ENCODE measurements at places on chromosomes 1 and 21.

GRCh38 chr1:182624577-182624976 lies 20.4 kb upstream of the RGS16 start:
- no peak for DNase-seq

- DNase-seq, result no peak
Observed at GRCh38 chr1:56495538-56495937, 83.8 kb downstream of the PLPP3 start.

GRCh38 chr1:234608911-234609690 lies 877 bp downstream of the IRF2BP2 start:
- no peak for DNase-seq

- DNase-seq, result no peak
Observed at GRCh38 chr1:108199201-108199691, 897 bp downstream of the SLC25A24 start.

GRCh38 chr1:25095635-25096200 lies 136.6 kb downstream of the SYF2 start:
- no peak for DNase-seq

DNA sequence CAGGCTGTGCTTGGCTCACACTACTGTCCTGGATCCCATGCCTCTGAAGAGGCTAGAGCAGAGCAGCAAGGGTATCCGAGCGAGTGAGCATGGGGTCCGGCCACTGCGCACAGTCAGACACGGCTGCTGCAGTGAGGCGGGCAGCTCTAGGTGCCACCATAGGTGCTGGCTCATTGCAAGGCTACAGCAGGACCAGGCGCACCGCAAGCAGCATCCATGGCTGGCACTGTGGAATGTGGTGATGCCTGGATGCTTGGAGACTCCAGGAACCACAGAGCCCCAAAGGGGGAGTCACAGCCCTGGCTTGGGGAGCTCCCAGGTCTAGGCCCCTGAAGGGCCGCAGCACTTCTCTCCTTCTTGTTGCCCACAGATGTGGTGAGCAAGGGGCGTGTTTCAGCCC lies 47.2 kb downstream of the ATP6V1G3 start:
- DNase-seq, result no peak

DNA sequence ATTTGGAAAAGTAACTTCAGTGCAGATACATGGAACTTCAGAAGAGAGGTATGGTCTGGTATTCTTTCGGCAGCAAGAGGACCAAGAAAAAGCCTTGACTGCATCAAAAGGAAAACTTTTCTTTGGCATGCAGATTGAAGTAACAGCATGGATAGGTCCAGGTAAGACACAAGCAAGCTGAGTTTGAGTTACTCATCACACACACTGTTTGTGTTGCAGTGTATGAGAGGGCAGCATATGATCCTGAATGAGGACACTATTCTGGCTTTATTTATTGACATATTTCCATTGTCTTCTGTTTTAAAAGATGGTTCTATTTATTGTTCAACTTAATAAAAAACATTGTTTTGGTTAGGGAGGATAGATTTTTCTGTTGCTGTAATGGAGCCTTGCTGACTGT lies 63.6 kb downstream of the SPEN start:
- no peak for DNase-seq

- DNase-seq, result no peak
Observed at GRCh38 chr1:239617731-239618130, 231.4 kb downstream of the CHRM3 start.

DNA sequence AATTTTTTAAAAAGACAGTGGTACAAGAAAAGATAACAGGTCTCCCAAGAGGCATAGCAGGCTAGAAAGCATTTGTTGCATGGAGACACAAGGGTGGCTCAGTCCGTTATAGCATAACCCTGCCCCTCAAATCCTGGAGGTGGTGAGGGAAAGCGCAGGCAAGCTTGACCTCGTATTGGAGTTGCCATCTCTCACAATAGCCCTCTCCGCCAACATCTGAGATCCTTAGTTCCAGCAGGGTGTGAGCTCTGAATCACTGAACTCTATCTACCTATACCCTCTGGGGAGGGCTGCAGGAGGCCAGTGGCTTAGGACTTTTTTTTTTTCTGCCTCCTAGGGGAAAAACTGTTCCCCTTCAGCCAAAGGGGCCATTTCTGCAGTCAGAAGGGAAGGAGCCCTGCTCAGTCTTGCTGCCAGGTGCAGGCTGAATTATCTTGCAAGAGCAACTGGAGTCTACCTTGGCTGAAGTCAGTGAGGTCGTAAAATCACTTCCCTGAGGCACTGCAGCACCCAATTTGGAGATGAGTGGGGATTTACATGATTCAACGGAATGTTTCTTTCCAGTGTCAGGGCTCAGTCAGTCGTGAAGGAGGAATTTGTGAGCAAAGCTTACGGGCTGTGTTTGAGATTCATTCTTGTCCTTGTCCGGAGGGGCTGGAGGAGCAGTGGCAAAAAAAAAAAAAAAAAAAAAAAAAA lies 17.2 kb upstream of the C8A start:
- no peak for DNase-seq

DNA sequence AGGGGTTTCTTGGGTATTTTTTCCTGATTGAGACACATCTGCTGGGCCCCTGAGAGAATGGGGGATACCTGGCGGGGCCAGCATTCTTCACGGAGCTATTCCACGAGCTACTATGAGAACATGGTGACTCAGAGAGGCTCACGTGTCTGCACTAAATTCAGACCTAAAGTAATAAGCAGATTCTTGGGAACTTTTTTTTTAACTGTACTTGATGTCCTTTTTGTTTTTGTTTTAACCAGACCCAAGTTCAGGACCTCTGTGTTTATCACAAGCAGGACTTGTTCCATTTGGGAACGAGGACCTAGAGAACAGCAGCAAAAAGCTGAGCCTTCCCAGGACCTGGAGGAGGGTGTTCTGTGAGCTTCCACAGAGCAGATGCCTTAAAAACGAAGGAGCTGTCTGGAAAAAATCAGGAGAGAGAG lies 44.0 kb downstream of the EVA1C start:
- DNase-seq, result no peak

DNA sequence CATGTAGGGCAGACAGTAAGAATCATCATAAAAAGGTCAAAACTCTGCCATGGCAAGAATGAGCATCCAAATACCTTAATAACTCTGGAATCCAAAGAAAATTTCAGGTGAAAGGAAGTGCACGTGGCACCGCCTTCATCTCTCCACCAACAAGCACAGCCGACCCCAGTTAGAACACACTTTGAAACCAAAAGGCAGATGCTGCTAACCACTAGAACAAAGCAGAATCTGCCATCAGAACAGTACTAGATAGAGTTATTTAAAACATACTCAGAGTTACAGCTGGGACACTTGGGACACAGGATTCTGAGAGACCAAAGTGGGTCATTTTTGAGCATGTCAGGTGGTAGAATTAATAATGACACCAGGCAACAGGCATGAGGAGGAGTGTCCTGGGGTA lies 106.7 kb upstream of the SOD1 start:
- DNase-seq, result no peak

- DNase-seq, result no peak
Observed at GRCh38 chr1:224205438-224205840, 22.4 kb downstream of the DEGS1 start.

DNA sequence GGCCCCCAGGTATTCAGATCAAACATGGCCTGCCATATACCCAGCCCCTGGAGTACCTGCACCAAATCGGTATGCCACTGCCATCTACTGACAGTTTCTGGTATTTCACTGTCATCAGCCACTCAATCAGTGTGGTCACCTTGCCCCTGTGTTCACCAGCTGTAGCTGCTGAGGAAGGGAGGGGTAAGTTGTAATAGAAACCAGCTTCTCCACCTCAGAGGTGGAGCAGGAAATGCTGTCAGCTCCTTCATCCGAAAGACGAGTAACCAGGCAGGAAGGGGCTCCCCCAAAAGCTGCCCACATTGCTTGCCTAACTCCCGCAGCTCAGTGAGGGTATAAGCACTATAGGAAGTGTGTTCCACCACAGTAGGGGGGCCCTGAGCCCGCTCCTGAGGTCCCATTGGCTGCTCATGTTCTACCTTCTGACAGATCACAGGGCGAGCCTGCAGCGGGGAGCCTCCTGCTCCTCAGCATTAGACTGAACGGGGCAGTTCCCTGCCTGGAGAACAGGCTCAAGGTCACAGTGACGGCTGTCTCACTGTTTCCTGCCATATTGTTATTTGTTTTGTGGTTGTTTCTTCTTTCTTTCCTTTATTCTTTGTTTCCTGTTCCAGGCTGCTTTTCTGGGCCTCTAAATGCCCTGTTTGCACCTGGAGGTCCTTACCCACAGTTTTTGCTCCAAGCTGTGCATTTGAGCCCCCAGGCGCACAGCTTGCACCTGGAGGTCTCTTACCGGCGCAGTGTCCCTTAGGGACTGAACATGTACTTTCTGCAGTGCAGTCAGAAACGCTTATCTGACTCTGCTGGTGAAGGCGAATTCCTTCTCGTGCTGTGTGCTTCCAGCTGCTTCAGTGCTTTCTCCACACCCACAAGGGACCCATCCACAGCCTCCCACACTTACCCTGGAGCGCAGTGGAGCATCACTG lies 1638.3 kb downstream of the MRPL39 start:
- DNase-seq, result no peak

GRCh38 chr1:177600936-177601335 lies 368.9 kb downstream of the SEC16B start:
- no peak for DNase-seq

GRCh38 chr1:119968068-119968492 lies 71.8 kb upstream of the ADAM30 start:
- no peak for DNase-seq

- DNase-seq, result no peak
Observed at GRCh38 chr1:201311356-201312011, 28.2 kb downstream of the PKP1 start.

GRCh38 chr1:46133181-46133658 lies 791 bp upstream of the PIK3R3 start:
- DNase-seq, result no peak
